ENCODE measurements at places on chromosomes 1 and 21.

DNA sequence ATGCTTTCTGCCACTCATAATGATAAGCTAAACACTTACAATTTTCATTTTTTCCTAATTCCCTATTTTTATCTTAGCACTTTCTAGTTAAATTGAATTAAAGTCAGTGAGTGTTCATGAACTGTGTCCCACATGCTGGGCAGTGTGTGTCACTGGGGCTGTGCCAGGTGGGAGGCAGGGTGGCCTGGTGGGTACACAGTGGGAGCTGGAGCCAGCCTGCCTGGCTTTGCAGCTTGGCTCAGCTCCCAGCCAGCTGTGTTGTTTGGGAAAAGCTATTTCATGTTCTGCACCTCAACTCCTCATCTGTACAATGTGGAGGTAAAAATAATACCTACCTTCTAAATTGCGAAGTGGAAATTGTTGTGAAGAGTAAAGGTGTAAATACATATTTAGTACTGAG lies 238.4 kb downstream of the PLA2G4A start:
- DNase-seq = no peak

- DNase-seq = no peak
Observed at GRCh38 chr1:200294241-200294640, 115.6 kb downstream of the ZNF281 start.

GRCh38 chr1:154741327-154741726 lies 128.8 kb downstream of the KCNN3 start:
- no peak for DNase-seq

GRCh38 chr1:171716616-171717015 lies 25.2 kb downstream of the VAMP4 start:
- no peak for DNase-seq

DNA sequence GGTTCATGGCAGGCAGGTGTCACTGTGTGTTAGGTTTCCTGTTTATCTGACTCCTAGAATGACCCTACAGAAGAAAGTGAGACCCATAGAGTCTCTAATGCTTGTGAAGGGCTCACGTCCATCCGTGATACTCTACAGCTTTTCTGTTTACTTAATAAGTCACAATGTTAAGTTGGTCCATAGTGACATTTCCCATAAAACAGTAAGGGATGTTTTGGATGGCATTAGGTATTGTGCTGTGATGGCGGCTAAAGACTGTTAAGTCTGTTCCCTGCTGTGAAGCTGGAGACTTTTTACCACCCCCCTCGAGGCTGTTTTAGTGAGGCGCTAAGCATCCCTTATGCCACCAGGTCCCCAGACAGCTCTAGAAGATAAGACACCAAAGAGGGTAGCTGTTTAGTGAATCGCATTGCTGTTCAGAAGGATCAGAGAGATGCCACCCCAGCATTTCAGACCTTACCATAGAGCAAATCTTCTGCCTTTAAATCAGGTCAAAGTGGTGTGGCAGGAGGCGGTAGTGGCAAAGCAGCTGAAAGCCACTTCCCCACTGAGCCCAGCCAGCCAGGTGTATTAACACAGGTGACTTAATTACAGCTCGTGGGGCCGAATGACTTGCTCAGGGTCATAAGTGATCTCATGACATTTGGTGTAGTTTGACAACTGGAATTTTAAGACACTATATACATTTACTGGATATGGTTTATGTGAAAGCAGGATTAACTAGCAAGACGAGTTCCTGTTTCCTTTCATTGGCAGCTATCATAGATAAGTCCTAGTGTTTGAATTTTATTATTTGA lies 25.0 kb downstream of the SLC37A1 start:
- DNase-seq = no peak

GRCh38 chr1:161792740-161793139 lies 26.6 kb downstream of the ATF6 start:
- no peak for DNase-seq

GRCh38 chr1:186617926-186618325 lies 62.3 kb downstream of the PTGS2 start:
- no peak for DNase-seq

DNA sequence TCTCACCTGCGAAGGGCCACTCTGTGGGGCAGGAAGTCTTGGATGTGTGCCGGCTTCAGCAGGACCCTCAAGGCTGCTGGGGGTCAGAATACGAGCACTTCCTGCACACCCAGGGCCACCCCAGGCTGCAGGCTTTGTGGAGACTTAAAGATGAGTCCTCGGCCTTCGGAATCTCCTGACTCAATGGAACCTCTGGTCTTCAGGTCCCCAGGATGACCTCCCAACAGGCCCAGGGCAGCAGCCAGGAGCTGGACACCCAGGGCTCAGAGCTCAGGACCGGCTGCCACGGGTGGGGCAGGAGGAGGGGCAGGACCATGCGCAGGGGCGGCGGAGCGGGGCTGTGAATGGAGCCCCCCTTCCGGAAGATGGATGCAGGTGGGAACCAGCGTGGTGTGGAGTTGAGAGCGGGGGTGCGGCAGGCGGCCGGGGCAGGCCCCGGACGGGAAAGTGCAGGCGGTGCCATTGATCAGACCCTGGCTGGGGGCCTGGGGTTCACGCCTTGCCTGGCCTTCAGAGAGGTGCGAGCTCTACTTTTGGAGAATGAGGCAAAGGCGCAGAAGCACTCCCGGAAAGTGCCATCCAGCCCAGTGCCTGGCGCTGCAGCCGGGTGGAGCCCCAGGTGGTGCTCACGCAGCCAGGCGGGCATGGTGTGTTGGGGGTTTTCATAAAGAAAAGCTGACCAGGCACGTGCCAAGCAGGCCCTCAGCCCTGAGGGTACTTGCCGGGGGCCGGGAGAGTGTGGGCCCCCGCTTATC lies 10.4 kb downstream of the COL18A1 start:
- no peak for DNase-seq

DNA sequence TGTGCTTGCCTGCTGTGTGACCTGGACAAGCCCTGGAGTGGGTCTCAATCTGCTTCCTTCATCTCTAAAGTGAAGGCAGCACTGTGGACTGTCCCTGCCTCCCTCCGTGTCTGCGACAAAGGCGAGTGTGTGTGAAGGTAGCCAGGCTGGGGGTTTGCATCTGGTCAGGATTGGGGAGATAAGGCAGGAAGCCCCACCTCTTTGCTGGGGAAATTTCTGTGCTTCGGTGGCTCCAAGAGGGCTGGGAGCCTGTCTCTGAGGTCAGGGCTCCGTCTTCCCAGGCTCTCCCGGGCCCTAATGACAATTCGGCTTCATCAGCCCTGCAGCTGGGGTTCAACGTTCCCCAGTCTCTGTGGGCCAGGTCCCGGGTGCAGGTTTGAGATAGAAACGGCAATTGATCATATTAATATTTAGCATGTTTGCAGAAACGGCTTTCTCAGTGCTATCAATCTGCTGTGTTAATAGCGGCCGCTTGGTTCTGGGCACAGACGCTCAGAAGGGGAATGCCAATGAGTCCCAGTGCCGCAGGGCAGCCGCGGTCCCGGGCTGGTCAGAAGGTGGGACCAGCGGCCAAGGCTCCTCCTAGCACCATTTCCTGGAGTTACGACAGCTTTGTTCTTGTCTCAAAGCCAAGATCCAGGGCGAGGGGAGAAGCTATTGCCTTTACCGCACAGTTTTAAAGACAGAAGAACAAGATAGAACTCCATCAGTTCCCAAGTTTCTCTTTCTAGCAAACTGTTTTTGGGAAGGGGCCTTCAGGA lies 105.7 kb downstream of the PRDM16 start:
- no peak for DNase-seq

DNA sequence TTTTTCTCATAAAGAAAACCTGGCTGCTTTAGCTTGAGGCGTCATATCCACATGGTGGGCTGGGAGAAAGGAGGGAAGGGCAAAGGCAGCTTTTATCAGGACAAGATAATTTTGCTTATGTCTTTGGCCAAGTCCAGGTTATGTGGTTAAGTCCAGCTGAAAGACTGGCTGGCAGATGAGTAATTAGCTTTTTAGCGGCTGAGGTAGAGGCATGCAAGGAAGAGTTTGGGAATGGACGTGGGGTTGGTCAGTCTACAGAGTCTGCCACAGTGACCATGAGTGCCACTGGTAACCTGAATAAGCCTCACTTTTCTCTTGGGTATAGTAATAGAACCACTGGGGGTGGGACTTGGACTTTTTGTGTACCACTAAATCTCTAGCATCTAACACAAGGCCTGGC lies 39.8 kb downstream of the NEK7 start:
- DNase-seq = no peak
